ENCODE measurements at places on chromosomes 3 and 15. TPM values are rescaled to one million over a fixed set of nuclear protein-coding genes. Genes with fewer than 3 reads are reported as not detected.

SEMA3G gene
- total RNA-seq = 10.4 TPM

CHAC1 gene
- total RNA-seq = 0.46 TPM

GRCh38 chr15:99409560-99409959, 156.2 kb upstream of the MEF2A start:
- DNase-seq = no peak

GRCh38 chr15:78661001-78661400, 20.0 kb upstream of the CHRNB4 start:
- DNase-seq = no peak

MUC13 gene
- not detected for total RNA-seq

- DNase-seq = no peak
Measured at GRCh38 chr3:112132088-112132487, 960 bp downstream of the GCSAM start.

DNA sequence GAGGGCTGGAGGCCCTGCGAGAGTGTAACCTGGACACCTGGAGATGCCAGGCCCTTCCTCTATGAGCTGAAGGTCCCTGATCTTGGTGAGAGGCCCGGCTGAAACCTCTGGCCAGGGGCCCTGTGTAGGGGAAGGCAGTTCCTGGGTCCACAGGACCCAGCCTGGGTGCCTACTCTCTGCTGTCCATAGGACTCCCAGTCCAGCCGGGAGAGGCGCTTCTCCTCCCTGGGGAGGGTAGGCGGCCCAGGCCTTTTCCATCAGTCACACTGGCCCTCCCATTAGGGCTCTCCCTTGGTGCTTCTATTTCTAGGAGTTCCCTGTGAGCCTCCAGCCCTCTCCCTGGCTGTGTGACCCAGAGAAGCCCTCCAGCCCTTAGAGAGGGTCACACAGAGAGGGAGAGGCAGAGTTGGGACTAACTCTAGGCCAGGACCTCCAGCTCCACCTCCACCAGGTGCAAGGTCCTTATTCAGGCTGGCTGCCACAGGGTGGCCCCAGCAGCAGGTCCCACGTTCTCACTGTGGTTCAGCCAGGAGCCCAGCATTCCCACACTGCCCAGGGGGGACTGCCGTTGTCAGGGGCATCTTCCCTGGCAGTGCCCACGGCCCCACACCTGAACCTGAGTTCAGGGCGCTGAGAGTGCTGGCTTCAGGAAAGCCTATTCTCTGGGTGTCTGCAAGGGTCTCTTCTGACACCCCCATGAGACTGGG, 146.8 kb downstream of the SMAD6 start:
- no peak for DNase-seq

DNA sequence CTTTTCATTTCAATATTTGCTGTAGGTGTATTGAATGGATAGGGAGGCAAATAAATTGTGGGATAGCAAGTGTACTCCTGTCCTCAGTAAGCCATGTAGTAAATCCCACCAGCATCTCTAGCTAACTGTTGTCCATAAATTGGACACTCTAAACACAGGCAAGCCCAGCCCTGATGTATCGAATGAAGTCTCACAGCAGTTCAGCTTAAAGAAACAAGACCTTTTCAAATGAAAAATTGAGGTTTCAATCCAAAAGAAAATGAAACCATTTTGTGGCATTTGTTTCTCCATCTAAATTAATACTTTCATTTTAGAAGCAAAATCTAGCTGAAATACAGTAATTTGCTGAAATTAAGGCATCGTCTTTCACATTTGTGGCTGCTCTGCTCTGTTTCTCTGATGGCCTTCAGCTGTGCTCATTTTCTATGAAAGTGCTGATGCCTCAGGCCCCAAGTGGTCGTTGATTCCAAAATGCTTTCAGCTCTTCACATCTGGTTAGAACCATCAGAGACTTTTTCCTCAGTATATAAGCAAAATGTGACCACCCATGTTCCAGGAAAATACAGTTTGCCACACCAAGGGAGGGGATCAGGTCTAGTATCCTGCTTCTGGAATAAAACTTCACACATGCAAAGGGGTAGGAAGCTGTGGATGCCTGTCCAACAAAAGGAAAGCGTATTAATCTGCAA, 245.0 kb downstream of the ZMAT3 start:
- no peak for DNase-seq

DNA sequence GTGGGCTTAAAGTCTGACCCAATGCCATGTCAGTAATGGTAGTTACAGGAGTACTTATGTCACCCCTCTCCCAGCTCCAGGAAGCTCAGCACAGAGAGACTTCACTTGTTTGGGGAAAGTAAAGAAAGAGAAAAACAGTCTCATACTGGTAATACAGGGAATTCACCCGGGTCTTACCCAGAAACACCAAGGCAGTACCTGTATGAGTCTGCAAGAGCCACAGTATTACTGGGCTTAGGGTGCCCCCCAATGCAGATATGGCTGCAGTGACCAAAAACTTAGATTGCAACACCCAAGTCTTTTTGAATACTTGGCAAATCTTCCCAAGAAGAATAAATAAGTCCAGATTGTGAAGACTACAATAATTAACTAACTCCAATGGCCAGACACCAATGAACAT, 622.1 kb downstream of the IGSF11 start:
- no peak for DNase-seq

ALDH1A2 gene
- total RNA-seq = 9.7 TPM

- no peak for DNase-seq
Measured at GRCh38 chr15:40285554-40286011, 2.7 kb upstream of the ANKRD63 start.

GRCh38 chr3:192449036-192449435, 278.3 kb downstream of the FGF12 start:
- no peak for DNase-seq

- DNase-seq = no peak
Measured at GRCh38 chr3:124826703-124827102, 60.5 kb downstream of the ITGB5 start.

GHSR gene
- not detected for total RNA-seq

IL17RB gene
- 1.9 TPM for total RNA-seq

GRCh38 chr3:193212844-193213243, 28.2 kb upstream of the PLAAT1 start:
- DNase-seq = no peak

DNA sequence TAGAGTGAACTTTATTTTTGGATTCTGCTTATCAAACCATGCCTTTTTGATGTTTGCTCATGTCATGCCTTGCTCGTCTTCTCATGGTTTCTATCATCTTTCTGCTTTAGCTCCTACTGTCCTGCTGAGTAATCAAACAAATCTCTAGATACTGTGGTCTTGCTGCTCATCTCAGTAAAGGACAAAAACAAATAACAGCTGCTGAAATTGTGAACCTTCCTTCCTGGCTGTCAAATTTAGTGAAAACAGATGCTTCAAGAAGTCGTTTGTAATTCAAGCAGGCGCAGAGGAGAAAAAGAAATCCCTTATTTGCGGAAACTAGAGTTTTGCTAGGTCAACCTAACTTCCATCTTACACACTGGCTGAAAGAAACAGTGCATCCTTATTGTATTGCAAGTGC, 616.1 kb upstream of the ALCAM start:
- no peak for DNase-seq

DNA sequence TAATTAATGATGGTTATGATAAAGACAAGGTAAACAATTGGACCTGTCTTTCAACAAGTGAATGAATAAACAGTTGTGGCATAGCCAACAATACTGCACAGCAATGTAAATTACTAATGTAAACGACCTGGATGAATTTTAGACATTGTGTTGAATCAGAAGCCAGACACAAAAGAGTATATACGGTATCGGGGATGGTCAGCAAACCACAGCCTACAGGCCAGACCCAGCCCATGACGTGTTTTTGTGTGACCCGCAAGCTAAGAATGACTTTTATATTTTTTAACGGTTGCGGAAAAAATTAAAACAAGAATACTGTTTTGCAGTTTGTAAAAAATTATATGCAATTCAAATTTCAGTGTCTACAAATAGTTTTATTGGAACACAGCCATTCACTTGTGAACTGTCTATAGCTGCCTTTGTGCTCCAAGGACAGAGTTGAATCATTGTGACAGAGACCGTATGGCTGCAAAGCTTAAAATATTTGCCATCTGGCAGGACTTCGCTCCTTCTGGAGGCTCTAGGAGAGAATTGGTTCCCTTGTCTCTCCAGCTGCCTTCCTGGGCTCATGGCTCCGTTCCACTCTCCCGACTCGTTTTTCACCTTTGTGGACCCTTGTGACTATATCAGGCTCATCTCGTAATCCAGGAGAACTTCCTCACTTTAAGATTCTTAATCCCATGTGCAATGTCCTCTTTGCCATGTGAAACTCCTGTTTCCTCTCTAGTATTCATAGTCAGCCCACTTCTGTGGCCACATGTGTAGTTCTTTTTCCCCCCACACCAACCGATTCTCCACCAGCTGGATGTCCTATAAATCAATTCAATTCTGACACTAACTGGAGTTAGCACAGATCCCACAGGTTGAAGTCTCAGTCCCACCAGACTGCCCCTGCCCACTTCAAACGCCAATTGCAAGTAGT, 72.7 kb downstream of the CMTM8 start:
- no peak for DNase-seq
